ENCODE measurements at places on chromosomes 5 and 9.

GRCh38 chr9:121696930-121697329, 45.5 kb downstream of the DAB2IP start:
- DNase-seq, result no peak

GRCh38 chr5:7317751-7318150, 78.2 kb upstream of the ADCY2 start:
- DNase-seq, result peak; percentile 34

DNA sequence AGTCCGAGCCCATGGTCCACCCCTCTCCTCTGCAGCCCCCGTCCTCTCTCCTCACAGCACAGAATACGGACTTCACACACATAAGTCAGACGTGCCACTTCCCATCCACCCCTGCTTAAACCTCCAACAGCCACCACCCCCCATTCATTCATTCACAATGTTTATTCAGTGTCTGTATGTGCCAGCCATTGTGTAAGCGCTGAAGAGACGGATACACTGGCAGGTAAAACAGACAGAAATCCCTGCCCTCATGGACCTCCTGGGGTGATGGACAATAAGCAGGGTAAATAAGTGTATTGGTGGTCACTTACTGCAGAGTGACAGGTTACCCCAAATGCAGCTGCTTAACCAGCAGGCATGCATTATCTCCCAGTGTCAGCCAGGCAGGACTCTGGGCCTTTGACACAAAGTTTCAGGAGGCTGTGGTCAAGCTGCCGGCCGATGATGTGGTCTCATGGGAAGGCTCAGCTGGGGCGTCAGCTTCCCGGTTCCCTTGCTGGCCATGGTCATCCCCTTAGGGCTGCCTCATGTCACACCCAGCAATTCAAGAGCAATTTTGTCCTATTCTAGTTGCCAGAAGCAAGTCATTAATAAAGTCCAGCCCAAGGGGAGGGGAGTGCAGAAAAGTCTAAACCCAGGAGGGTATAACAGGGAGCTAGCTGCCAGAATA, 1.8 kb upstream of the PAXX start:
- DNase-seq, result no peak

DNA sequence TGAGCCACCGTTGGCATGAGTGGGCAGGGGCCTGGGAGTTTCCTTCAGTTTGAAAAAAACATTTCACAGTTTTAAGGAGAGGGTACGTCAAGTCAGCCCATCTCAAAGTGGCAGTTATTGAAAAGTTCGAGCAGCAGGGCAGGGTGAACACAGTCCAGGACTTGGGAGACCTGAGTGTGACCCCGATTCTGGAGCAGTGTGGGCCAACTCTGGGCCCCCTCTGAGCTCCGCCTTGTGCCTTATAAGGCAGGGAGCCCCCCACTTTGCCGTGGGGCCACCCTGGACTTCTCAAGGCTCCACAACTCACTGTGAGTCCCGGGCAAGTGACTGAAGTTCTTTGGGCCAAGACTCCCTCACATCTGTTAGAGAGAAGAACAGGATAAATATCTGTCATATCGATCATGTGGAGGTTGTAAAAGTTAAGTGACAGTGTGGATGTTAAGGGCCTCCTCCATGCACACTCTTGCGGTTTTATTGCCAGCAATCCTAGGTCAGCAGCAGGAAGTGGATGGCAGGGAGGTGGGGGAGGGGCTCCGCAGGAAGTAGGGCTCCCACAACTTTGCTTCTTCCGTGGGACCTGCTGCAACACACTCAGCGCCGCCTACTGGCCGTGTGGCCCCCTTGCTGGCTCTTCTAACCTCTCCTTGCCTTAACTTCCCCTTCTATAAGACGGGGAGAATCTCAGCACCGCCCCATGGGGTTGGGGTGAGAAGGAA, 38.4 kb downstream of the HRH2 start:
- DNase-seq, result no peak

- DNase-seq, result no peak
Measured at GRCh38 chr5:104817127-104817526, 1254.5 kb upstream of the NUDT12 start.

GRCh38 chr9:120767451-120767850, 25.8 kb downstream of the FBXW2 start:
- DNase-seq, result no peak

- DNase-seq, result no peak
Measured at GRCh38 chr5:147439254-147439653, 70.6 kb downstream of the DPYSL3 start.

- DNase-seq, result no peak
Measured at GRCh38 chr9:36842560-36843530, 191.2 kb downstream of the PAX5 start.

- DNase-seq, result no peak
Measured at GRCh38 chr5:187042-187431, 4.3 kb upstream of the LRRC14B start.

GRCh38 chr5:146718609-146719008, 159.9 kb downstream of the PPP2R2B start:
- peak; percentile 70 for DNase-seq

DNA sequence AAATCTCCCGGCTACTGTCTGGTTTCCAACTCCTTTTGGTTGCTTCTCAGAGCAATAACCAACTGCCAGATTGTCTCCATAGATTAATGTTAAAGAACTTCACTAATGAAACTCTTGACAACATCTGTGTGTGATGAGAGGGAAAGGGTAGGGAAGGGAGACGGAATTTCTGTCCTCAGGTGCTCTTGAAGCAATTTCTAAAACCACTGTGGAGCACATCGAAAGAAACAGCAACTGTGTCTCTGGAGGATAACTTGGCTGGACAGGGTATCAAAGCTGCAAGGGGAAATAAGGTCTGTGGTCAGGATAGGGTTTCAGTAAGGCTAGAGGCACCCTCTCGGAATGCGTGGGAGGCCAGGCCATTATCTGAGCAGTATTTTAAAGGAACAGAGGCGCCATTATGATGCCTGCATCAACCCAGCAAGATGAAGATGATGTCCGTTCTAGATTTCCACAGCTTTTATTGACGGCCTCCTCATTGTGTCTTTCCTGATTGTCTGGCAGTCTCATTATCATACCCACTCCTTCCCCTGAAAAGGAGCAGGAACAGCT, 76.6 kb downstream of the RORB start:
- no peak for DNase-seq

DNA sequence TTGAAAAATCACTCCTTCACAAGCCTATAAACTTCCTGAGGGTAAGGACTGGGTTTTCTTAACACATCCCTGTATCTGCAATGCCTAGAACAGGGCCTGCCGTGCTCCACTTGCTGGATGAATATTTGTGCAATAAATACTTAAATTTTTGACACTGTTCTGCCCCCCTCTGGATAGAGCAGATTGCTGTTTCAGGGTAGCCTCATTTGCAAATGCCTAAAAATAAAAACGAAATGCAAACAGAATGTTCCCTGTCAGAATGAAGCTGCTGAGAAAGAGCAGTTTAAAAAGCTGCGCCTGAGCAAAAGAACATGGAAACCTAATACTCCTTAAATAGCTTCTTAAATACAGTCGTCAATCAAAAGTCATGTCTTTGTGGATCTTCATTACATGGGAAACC, 385.3 kb downstream of the PRELID2 start:
- peak; percentile 24 for DNase-seq

GRCh38 chr9:607417-607816, 234.1 kb upstream of the DMRT1 start:
- no peak for DNase-seq

- DNase-seq, result no peak
Measured at GRCh38 chr9:37676411-37676830, 25.7 kb downstream of the FRMPD1 start.

DNA sequence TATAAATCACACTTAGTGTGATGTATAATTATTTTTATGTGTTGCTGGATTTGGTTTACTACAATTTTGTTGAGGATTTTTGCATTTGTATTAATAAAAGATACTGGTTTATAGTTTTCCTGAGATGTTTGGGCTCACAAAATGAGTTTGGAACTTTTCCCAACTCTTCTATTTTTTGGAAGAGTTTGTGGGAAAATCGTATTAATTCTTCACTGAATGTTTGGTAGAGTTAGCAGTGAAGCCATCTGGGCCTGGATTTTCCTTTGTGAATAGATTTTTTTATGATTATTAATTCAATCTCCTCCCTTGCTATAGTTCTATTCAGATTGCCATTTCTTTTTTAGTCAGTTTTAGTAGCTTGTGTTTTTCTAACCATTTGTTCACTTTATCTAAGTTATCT, 201.7 kb upstream of the NFIL3 start:
- no peak for DNase-seq

GRCh38 chr9:68800836-68801235, 95.8 kb downstream of the PIP5K1B start:
- no peak for DNase-seq

DNA sequence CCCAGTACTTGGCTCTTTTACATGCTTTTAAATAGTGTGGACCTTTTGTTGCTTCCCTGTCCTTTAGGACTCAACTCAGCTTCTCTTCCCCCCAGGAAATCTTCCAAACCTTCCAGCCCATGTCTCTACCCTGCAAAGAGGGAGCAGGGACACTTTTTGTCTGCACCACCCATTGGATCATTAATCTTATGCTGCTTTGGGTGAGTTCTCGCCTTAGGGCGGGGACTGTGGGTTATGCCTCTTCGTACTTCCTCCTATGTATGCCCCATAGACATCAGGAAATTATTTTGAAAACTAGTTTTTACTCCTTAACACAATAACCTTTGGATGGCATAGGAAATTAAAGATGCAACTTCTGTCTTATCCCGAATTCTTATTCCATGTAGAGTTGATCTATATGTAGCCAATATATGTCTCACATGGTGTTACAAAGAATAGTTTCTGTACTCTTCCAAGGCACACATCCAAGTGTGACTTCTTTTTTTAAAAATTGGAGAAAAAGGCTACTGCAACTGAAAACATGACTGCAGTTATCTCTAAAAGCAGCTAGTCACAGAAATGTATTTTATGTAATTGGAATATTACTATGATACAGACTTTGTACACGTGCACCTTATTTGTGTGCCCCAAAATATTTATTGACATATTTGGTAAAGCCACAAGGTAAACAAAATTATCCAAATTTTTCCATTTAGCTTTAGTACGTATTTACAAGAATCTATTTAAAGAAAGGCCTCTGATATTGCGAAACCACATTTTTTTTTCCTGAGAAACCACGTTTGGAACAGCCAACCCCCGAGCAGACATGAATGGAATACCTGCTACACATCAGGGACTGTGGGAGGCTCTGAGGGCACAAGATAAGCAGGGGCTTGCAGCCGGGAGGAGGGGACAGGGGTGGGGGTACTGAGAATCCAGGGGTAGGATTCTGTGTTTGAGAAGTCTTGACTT, 133.6 kb downstream of the WDR41 start:
- DNase-seq, result peak; percentile 33

DNA sequence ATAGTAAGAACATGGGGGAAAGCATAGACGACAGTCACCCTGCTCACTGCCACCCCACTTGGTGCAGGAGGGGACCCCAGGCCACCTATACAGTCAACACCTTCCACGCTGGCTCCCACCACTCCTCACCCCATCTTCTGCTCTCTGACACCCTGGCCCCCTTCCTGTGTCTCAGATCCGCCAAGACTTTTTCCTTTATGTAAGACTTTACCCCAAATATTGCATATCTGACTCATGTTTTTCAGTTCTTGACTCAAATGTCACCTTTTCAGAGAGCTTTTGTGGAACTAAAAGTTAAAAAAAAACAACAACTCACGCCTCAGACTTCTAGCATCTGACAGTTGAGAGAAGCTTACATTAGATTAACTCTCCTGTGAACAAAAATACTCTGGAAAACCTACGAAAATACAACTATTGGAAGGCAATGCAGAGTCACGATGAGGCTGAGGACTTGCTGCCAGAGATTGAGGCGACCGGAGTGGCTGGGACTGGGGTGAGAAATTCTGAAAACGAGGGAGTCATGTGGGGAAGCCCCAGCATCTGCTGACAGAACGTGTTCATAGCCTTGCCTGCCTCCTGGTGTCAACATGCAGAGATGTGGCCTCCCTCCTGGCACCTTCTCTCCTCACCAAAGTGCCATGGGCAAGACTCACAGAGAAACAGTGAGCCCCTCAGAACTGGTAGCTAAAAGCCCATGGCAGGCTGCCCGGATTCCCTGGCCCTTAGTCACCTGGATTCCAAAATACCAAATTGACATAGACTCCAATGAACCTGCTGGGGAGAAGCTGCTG, 22.4 kb upstream of the FCN2 start:
- peak; percentile 57 for DNase-seq

- no peak for DNase-seq
Measured at GRCh38 chr5:135608761-135609443, 30.1 kb upstream of the CXCL14 start.

DNA sequence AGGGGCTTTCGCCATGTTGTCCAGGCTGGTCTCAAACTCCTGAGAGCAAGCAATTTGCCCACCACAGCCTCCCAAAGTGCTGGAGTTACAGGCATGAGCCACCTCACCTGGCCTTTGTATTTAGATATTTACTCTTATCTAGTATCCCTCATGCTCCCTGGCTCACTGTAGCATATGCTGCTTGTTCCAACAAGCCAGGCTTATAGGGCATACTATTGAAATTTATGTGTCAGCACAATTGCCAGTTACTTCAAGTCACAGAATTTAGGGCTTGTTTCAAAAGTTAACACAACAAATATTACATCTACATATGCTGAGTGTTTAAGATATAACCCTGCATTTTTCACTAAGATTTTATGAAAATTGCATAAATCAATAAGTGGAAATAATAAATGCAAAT, 469.2 kb upstream of the ZNF608 start:
- DNase-seq, result no peak

DNA sequence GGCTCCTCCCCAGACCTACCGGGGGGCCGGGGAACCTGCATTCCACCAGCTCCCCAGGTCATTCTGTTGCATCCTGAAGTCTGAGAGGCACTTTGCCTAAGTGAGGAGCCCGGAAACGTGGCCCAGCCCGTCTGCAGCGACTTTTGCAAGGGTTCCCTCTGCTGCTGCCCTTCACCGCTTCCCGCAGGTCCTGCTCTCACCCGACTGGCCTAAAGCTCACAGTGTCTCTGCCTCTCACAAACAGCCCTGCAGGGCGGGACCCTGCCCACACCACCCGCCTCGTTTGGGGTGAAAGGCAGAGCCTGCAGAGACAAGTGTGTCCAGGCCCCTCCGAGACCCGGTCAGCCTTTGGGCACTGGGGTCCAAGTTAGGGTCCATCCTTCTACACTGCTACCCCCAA, 9.5 kb upstream of the WDR5 start:
- no peak for DNase-seq

GRCh38 chr5:100731768-100732167, 171.3 kb downstream of the ST8SIA4 start:
- DNase-seq, result no peak

- DNase-seq, result no peak
Measured at GRCh38 chr5:52334367-52334766, 453.3 kb upstream of the ITGA1 start.

- no peak for DNase-seq
Measured at GRCh38 chr5:133368916-133369783, 243.2 kb downstream of the FSTL4 start.

All from fibroblast of the aortic adventitia (primary cell).